ENCODE measurements at places on chromosomes 4 and X.

- DNase-seq = no peak
Measured at GRCh38 chr4:173509036-173510001, 20.7 kb downstream of the HAND2 start.

DNA sequence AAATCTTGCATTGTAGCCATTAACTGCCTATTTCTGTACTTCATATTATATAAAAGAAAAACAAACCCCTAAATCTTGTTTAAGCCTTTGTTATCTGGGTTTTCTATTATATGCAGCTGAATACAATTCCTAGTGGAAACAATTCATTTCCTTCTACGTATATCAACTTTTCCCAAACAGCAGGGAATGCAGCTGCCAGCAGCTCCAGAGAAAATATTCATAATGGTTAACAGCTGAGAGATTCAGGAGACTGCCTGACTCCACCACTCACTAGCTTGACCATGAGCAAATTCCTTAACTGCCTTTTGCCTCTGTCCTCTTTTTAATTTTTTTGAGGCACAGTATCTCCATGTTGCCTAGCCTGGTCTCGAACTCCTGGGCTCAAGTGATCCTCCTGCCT is 146.2 kb downstream of the SPATA18 start:
- DNase-seq = no peak

GRCh38 chr4:48668254-48669017 is 111.6 kb downstream of the FRYL start:
- DNase-seq = no peak

DNA sequence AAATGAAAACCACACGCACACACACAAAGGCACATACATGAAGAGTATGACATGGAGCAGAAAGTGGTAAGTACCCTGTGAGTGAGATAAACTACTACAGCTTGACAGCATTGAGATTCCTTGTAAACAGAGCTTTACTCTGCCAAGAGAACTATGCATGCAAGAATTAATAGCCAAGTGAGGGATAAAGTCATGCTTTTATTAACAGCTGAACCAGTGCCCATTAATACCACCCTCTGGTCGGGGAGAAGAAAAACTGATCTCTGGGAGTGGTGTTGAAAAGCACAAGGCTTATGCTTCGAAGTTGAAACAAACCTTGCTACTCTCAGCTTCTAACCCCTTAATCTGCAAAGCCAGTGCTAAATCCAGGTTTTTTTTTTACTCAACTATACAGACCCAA is 95.9 kb upstream of the C1QTNF7 start:
- no peak for DNase-seq

GRCh38 chrX:65480960-65481359 is 53.6 kb downstream of the LAS1L start:
- DNase-seq = no peak

- no peak for DNase-seq
Measured at GRCh38 chr4:109125084-109125483, 177.4 kb downstream of the COL25A1 start.

DNA sequence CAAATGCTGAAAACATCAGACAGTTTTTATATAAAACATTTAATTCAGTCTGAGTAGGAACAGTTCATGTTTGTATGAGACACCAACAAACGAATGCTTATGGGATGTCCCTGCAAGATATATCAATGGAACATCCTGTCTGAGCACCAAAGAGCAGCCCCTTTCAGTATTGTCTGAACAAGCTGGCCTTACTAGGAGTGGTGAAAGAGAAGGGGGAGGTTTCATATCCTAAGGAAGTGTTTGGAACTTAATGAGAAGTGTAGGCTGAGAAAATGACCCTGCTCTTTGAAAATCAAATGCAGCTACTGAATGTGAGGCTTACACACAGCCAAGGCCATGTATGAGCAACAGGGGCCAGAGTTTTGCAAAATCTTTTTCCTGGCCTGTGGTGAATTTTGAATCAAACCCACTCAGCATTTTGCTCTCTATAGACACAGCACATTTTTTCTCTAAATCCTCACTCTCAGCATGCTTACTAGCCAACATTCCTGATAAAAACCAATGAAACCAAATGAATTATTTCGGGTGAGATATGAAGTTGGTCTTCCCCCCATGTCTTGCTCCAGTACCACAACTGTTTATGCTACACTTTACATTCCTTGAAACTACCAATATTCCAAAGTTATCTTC is 119.4 kb downstream of the LUZP4 start:
- DNase-seq = no peak

DNA sequence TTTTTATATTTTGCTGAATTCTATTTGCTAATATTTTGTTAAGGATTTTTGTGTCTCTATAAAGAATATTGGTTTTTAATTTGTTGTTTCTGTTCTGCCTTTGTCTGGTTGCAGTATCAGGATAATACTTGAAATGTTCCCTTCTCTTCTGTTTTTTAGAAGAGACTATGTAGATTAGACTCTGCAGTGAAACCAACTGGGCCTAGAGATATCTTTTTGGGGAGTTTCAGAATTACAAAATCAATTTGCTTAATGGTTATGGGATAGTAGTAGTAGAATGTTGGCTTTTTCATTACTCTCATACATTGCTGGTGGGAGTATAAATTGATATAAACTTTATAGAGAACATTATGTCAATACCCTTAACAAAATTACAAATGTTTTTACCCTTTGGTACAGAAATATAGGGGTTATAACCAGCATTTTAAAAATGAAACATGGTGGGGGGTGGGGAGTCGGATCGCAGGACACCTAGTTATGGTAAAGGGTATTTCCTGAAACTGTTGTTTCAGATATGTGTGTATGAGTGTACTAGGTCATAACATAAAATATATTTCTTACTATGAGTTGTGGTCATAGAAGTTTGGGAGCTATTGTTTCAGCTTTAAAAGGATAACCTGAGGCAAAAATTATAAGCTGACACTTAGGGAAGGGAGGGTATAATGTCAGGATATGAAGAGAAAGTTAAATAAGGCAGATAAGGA is 29.0 kb downstream of the CLOCK start:
- DNase-seq = no peak

DNA sequence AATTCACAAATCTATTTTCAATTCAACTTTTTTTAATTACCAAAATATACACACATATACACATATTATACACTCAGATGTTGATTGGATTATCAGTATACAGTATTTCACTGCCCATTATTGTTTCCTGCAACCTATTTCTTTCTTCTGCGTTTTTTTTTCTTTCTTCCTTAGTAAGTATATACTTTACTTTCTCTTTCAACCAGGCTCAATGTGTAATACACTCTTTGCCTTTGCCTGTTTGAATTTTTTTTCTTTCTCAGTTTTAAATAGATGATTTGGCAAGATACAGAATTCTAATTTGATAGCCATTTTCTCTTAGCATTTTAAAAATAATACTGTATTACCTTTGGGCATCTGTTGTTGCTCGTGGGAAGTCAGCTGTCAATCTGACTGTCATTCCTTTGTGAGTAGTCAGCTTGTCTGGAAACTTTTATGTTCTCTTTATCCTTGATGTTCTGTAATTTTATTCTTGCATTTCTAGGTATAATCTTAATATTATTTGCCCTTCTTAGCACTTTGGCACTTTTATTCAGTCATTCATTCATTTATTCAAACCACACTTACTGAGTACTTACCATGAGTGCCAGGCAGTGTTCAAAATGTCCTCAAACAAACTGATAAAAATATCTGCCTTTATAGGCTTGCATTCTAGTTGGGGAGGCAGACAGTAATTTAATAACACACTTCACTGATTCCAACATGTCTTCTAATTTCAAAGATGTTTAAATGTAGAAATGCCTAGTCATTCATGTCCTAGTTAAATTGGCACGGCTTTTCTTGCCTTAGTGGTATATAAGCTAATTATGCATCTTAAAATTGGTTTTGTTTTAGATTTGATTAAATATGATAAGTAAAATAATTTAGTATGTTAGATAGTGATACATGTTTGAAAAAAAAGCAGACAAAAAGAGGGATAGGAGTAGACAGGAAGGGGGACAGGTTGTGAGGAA is 3.7 kb downstream of the USP38 start:
- no peak for DNase-seq

DNA sequence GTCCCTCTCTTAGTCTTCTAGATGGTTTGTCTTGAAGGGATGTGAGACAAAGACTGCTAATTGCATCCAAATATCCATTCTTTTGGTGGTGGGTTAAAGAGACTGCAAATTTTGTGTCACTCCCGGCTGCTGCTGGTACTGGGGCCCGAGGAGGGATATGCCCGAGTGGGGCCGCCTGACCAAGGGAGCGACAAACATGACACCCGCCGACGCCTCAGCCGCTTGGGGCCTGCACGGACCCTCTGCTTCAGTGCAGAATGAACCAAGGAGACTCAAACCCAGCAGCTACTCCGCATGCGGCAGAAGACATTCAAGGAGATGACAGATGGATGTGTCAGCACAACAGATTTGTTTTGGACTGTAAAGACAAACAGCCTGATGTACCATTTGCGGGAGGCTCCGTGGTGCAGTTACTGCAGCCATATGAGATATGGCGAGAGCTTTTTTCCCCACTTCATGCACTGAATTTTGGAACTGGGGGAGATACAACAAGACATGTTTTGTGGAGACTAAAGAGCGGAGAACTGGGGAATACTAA is 13.6 kb upstream of the ARX start:
- DNase-seq = no peak

- DNase-seq = no peak
Measured at GRCh38 chrX:17656556-17656955, 80.7 kb upstream of the SCML1 start.

GRCh38 chrX:152647978-152648377 is 10.3 kb downstream of the GABRQ start:
- no peak for DNase-seq

- DNase-seq = no peak
Measured at GRCh38 chr4:107432451-107432850, 287.6 kb downstream of the PAPSS1 start.

DNA sequence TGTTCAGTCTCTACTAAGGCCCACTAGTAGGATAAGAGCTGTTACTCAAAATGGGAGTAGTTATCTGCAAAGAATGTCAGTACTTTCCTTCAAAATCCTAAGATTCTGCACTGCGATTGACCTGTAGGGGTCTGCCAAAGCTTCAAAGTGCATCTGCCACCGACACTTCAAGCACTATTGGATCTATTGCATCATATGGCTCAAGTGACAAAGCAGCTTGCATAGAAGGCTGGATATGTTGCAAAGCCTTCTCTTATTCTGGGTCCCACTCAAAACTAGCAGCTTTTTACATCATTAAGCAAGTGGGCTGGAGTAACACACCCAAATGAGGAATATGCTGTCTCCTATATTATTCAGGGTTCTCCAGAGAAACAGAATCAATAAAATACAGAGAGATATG is 115.4 kb upstream of the EMCN start:
- DNase-seq = no peak

GRCh38 chr4:109432696-109433095 is 919 bp upstream of the SEC24B start:
- DNase-seq = no peak

DNA sequence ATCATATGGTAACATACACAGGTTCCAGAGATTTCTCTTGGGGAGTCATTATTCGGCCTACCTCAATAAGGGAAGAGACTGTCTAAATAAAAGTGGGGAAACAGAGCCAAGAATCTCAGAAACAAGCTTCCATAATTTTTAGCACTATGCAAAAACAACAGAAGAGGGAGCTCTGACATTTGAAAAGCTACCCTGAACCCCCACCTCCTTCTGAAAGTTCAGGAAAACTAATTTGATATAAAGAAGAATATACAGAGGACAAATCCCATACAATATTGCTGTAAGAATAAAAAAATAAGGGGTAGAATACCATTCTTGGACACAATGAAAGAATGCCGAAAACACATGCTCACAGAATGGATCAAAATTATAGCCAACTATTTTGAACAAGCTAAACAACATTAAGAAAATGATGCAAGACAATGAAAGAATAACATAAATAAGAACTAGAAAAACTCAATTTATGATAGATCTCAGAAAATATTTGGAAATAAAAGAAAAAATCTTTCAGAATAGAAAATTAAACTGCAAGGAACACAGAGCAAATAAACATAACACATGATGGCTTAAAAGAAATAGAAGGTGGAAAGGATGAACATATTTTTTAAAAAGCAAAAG is 14.4 kb upstream of the ZNF41 start:
- DNase-seq = no peak

- DNase-seq = no peak
Measured at GRCh38 chr4:188246488-188246887, 107.2 kb downstream of the TRIML1 start.

DNA sequence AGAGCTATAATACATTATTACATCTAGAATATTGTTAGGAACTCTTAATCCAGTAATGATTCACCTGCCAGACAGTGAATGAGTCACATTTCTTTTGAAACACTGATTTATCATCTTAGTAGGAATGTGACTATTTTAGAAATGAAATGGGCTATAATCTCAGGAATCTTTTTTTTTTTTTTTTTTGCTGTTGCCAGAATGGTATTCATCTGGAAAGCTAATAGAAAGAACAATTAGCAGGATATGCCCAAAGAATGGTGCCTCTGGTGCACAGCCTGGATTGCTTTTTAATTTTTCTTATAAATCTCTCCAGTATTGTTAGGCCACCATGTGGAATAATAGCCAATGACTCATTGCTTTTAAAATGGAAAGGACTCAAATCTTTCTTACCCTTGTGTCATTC is 181.1 kb upstream of the SMIM31 start:
- DNase-seq = no peak

GRCh38 chr4:80161413-80162058 is 35.8 kb upstream of the PRDM8 start:
- no peak for DNase-seq

Data from stimulated activated CD8-positive, alpha-beta memory T cell treated with anti-CD3 and anti-CD28 coated beads, Interleukin-15, amount 100 ng/mL, for 24 hours (primary cell).